Amniotic epithelial cell (primary cell): ENCODE measurements at places on chromosomes 1 and 21.

- DNase-seq: no peak
These were observed 82.2 kb downstream of the FBXO2 start for GRCh38 chr1:11571906-11572616.

DNA sequence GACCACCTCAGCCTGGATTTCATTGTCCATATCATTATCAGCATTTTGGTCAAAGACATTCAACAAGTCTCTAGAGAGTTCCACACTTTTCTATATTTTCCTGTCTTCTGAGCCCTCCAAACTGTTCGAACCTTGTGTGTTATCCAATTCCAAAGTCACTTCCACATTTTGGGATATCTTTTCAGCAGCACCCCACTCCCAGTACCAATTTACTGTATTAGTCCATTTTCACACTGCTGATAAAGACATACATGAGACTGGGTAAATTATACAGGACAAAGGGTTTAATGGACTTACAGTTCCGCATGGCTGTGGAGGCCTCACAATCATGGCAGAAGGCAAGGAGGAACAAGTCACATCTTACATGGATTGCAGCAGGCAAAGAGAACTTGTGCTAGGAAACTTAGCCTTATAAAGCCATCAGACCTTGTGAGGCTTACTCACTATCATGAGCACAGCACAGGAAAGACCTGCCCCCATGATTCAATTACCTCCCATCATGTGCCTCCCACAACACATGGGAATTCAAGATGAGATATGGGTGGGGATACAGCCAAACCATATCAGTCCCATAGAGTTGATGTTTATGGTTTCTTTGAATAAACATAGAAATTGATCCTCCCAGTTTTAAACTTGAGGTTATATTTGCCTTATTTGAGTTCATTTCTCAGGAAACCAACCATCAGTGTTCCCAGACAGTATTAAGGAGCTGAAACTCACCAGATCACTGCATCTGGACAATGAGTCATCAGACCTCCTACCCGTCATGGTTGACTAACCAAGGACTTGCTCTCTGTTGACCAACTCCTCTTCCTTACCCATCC lies 322.7 kb upstream of the DUSP10 start:
- peak; percentile 86 for DNase-seq

- DNase-seq: peak; percentile 57
These were observed 127.8 kb downstream of the GABPA start for GRCh38 chr21:25862596-25862995.

DNA sequence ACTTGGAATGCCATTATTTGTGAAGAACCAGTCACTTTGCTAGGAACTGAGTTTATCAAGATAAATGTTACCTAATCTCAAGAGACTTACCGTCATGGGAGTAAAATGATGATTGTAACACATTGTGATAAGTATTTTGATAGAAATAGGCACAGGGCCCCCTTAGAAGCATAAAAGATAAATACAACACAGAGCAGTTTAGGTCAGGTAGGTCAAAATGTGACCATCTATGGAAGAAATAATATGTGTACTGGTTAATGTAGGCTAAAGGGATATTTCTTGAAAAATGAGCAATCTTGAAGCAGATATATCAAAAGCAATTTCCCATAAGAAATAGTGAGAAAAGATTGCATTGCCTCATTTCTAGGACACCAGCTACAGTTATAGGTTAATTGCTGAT lies 1386.8 kb upstream of the ADGRL2 start:
- DNase-seq: no peak

DNA sequence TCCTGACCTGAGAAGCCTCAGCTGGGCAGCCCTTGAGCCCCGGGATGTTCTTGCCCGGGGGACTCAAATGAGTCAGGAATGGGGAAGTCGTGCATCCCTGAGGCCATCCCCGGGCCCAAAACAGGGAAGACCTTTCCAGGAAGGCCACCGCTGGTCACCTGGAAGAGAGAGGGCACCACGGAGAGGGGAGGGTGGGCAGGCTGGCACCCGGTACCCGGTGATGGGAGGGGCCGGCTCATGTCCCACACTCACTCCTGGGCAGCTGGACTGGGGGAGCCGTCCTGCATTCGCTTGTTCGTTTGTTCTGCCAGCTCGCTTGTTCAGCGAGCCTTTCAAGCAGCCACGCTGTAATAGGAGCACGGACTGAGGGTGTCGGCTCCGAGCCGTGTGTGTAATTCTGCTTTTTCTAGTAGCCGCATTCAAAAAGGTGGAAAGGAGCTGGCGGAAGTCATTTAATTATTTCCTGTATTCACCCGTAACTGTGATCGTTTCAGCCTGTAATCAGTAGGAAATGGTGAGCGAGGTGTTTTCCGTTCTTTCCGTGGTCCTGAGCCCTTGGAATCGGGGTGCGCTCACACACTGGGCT lies 48.4 kb upstream of the CCDC27 start:
- no peak for DNase-seq

DNA sequence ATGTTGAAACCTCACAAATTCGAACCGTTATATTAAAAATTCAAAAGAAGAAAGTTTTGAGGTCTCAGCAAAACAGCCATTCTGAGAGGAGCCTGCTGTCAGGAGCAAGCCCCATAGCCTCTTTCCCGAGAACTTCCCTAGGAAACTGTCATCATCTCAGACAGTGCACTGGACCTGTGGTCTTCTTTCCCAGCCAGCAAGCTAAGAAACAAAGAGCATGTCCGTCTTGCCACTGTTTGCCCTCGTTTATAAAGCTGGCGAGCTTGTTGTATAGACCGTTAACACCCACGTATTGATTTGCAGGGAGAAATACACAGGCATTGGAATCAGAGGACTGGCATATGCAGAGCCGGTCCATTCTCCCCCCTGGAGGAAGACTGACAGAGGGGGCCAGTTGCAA lies 407.0 kb downstream of the NPHP4 start:
- no peak for DNase-seq

DNA sequence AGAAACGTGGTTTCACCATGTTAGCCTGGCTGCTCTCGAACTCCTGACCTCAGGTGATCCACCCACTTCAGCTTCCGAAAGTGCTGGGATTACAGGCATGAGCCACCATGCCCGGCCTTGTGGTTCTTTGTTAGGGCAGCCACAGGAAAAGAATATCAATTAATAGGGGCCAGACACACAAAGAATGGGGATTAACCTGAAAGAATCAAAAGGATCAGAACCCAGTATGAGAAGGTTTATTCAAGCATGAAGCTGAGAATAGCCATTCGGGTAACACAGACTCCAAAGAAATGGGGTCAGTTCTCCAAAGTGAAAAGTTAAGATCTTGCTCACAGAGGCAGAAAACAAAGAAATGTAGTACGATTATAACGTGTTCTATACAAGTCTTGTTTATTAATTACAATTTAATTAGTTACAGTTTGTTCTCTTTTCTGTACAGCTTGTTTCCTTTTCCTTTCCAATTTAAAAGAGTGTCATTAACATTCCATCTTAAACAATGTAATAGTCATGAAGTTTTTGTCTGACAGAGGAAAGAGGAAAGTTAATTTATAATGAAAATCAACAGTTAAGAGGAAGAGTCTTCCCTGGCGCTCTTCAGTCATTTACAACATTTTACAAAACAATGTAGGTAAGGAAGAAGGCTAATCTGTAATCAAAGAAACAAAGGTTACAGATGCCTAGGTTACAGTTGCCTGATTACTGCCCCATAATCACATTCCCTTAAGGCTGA lies 51.3 kb upstream of the SLC45A1 start:
- no peak for DNase-seq

DNA sequence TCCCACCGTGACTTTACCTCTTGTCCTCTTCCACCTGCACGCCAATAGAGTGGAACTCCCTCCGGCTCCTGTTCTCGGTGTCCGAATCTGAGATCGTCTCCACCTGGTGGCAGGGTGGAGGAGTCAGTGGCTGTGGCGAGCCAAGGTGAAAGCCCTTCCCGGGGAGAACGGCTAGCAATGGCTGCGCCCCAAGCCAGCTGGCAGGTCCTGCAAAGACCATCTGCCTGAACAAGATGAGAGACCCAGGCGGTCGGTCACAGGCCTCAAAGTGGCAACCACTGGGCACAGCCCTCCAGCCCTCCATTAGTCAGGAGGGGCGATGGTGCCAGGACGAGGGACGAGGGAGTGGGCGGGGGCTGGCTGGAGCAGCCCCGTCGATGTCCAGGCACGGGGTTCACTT lies 25.4 kb upstream of the SMIM12 start:
- DNase-seq: no peak

GRCh38 chr1:51661081-51661518 lies 44.2 kb downstream of the OSBPL9 start:
- DNase-seq: peak; percentile 91

DNA sequence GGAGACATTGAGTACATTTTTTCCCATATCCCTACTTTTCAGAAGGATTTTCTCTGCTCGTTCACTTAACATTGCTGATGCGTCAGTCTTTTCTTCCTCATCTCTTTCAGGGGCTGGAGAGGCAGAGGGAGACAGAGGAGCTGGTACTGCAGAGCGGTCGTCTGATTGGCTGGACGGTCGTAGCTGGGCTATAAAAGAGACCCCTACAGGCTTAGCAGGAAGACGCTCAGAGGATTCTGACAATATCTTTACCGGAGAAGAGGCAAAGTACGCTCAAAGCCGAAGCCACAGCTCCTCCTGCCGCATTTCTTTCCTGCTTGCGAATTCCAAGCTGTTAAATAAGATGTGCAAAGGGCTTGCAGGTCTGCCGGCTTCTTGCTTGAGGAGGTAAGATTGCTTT lies at the start of gene RGS4:
RGS4 (plus strand) TSS at position 220 of the 400 bp plus-strand sequence; CDS start at position 344, 124 bp downstream.
- DNase-seq: peak; percentile 96

GRCh38 chr1:246954126-246954525 lies 22.4 kb upstream of the AHCTF1 start:
- DNase-seq: no peak

DNA sequence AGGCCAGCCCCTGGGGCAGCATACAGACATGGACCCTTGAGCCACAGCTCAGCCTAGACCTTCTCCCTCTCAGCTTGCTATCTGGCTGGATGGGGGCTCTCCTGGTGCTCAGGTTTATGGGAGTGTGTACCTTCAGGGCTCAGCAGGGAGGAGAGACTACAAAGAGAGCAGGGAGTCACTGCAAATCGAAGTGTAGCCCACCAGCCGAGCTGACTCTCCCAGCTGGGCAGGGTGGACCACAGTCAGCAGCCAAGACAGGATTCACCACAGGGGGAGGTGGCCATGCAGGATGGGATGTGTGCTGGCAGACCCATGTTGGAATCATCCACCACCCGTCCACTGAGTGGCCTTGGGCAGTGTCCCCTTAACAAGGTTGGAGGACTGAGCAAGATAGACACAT lies 78.3 kb downstream of the GLIS1 start:
- no peak for DNase-seq

DNA sequence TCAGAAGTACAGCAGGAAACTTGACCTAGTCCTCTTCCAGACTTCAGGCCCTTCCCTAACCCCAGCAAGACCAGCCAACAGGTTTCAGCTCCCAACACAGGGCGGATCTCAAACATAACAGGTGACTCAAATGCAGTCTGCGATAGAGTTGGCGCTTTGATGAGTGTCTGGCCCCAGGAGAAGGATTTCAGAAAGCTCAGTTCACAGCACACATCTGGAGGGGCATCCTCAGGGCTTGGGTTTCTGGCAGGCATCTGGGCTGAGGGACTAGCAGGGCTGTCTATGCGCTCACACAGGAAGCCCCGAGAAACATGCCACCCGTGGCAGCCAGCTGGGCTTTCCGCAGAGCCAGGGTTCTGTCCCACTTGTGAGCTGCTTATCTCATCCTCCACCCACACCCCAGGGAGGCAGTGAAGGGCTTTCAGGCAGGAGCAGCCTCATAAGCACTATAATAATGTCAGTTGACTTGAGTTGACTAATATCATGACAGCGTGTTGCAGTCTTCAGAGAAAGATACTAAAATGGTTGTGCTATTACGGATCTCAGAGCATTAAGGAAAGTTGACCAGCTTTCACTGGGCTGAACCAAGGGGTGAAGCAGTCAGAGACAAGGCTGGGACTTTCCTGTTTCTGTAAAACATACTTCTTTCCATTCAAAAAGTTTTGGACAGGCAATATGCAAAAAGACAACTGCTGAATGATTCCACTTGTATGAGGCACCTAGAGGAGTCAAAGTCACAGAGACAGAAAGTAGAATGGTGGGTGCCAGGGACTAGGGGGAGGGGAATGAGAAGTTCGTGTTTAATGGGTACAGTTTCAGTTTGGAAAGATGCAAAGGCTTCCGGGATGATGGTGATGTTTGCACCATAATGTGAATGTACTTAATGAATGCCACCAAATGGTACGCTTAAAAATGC lies 233.0 kb upstream of the IRF2BP2 start:
- DNase-seq: peak; percentile 23

DNA sequence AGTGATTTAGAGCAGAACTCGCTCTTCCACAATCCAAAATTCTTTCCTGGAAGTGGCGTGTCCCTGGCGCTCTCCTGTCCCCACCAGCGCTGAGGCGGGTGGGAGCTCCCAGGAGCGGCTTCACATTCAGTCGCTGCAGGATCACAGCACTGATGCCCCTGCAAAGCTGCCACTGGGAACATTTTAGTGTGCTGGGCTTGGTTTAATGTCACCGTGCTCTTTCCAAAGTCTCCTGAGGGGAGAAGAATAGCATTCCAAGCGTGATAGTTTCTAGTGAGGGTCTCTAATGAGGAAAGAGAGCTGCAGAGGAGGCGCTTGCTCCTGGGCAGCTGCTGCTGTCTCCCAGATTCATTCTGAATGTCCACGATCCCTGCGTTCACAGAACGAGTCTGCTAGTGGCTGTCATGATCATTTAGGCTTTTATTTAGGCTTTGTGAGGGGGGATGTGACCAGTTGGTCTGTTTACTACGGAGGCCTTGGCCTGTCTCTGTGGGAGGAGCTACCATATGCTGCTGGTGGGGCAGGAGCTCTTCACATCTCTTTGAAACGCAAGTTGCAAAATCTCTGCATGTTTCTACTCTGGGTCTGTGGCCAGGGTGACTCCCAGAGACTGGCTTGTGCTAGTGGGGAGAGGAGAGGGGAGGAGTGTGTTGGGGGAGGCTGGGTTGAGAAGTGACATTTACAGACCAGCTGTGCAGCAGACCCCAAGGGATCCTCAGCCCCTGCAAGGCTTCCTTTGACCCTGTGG lies 23.4 kb downstream of the OLFML3 start:
- DNase-seq: peak; percentile 83

GRCh38 chr1:32361308-32361673 lies 994 bp downstream of the FAM229A start:
- no peak for DNase-seq

GRCh38 chr1:194570476-194570875 lies 1384.1 kb upstream of the B3GALT2 start:
- no peak for DNase-seq
